ENCODE measurements at places on chromosomes 16 and 17.

DNA sequence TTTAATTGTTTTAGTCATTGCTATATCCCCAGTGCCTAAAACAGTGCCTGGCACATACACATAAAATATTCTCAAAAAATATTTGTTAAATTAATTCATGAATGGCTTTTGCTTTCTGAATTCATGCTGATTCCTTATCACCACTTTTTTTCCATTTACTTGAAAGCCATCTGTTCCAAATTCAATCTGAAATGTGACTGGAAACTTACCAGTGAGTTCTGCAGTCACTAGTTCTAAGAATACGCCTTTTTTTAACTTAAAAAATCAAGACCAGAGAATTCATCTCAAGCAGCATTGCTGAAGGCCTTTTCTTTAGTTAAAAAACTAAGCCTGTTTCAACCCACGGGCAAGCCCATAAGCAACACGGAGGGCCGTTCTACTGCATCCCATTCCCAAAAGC is 114.0 kb upstream of the ERCC4 start:
- DNase-seq: no peak

DNA sequence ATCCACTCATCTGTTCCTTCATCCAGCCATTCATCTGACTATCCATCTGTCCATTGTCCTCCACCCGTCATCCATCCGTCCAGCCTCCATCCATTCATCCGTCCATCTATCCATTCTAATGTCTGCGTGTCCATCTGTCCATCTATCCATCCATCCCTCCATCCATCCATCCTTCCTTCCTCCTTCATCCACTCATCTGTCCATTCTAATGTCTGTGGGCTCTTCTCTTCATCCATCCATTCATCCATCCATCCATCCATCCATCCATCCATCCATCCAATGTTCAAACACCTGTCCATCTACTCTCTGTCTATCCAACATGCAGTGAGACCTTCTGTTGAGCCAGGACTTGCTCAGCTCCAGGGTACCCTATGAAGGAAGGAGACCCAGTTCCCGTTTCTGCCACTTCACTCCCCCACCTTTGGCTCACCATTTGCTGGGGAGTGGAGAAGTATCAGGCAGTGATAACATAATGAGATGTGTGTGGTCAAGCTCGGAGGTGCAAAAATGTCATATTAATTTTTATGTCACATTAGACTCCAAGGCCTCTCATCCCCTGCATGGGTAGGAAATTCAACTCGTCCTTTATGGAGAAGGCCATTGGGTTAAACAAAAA is 36.5 kb upstream of the ADGRG1 start:
- no peak for DNase-seq

- DNase-seq: no peak
Measured at GRCh38 chr16:54331241-54332002, 44.8 kb upstream of the IRX3 start.

DNA sequence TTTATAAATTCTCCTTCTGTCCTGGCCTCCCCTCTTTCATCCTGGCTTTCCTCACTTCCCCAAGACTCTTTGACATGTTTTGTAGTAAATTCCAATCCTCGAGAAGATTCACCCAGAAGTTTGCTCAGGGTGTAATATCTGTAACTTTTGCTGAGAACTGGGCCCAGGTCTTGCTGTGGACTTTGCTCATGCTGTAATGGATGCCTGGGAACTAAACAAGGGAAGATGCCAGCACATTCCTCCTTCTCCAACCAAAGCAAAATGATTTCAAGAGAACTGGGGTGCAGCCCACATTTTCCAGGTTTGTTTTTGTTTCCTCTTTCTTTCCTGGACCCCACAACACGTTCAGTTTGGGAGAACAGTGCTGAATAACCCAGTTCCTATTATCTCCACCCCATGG is 6.6 kb upstream of the SALL1 start:
- no peak for DNase-seq

DNA sequence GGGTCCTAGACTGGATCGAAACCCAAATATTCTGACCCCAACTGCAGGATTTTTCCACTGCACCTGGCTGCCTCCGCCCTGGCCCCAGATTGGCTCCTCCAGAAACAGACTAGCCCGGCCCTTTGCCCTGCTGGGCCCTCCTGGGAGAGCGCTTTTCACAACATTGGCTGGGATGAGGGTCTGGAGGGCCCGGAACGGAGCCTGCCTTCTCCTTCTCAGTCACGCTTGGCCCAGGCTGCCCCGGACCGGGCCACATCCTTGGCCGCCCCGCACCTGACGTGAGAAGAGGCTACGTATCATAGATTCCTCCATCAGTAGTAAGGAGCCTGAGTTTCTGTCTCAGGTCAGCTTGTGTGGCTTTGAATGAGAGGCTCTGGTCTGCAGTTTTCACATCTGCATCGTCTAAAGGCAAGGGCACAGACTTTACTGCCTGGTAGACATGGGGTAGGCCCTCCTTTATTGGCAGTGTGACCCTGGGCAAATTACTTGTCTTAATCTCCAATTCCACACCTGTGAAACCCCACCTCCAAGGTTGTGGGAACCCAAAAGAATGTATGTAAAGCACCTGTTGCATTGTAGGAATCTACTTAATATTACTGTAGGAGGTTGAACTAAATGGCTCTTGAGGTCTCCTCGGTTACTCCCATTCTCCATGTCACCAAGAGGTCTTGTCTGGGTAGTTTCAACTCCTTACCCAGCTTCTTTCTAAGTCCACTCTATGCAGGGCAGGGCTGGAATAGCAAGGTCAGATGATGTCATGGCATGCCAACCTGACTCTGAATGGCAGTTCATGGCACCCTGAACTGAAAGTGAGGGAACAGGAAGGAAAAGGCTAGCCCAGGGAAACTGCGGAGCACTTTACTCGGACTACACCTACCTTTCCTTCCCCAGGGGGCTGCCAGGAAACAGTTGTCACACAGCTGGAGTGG is 661 bp downstream of the LRRC3C start:
- no peak for DNase-seq

- DNase-seq: no peak
Measured at GRCh38 chr16:87838643-87839541, 30.4 kb downstream of the SLC7A5 start.

DNA sequence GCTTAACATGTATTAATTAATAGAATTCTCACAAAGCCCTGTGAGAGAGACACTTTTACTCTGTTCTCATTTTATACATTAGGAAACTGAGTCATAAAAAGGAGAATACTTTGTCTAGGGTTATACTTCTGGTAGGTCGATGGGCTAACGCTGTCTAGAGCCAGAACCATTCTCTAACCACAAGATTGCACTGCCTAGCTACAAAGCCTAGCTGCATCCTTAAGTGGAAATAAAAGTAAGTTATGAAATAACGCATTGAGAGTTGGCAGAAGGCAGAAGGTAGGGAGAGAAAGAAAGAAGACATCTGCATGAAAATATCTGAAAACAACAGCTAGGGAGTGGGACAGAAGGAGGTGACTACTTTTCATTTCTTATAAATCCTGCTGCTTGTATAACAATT is 33.2 kb downstream of the IRX6 start:
- no peak for DNase-seq

DNA sequence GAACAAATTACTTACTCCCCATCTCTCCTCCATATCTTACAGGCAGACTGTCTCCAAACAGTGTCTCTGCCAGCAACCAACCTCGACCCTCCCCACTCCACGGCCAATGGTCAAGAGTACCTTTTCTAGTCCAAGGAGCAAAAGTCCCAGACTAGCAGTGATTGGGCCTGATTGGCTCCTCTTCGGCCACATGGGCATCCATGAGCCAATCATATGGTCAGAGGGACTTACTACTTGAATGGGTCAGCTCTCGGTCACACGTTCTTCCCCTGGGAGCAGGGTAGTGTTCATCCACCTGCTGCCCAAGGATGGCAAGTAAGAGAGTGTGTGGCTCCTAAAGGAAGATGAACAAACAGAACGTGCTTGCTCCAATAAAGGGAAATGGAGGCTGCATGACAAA is 84.6 kb downstream of the C16orf78 start:
- no peak for DNase-seq

DNA sequence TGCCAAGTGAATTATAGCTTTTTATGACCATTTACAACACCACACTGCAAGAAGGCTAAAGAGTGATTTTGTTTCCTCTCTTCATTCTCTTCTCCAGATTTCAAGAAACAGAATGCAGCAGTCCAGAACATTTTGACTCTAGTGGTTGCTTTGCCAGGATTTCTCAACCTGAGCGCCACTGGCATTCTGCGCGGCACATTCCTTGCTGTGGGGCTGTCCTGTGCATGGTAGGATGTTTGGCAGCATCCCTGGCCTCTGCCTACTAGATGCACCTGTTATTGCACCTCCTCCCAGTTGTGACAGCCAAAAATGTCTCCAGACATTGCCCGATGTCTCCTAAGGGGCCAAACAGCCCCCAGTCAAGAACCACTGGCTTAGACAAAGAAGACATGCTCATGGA is 25.7 kb upstream of the SLC39A11 start:
- DNase-seq: no peak

GRCh38 chr17:28579526-28579925 is 2.8 kb upstream of the ALDOC start:
- no peak for DNase-seq

DNA sequence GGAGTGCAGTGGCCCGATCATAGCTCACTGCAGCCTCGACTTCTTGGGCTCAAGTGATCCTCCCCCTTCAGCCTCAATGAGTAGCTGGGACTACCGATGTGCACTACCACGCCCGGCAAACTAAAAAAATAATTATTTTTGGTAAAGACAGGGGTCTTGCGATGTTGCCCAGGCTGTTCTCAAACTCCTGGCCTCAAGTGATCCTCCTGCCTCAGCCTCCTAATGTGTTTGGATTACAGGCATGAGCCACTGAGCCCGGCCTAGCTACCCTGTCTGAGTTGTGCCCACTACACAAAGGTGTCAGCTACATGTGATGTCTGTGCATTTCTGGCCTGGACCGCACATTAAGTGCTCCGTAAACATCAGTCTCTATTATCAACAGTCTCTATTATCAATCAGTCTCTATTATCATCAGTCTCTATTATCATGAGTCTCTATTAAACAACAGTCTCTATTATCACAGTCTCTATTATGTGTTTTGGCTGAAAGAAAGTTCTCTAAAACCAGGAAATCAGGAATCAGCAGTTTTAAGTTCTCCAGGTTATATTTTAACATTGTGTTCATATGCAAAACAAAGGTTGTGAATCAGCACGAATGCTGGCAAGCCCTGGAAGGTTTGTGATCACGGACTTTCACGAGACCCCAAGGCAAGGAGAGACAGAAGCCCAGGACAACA is 721 bp upstream of the WWOX start:
- no peak for DNase-seq

DNA sequence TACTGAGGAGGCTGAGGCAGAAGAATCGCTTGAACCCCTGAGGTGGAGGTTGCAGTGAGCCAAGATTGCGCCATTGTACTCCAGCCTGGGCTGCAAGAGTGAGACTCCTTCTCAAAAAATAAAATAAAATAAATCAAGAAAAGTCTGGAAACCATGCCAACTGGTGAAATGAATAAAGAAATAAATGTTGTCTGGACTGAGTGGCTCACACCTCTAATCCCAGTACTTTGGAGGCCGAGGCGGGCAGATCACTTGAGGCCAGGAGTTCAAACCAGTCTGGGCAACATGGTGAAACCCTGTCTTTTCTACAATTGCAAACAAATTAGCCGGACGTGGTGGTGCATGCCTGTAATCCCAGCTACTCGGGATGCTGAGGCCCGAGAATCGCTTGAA is 744 bp upstream of the LRRC37A3 start:
- DNase-seq: no peak

DNA sequence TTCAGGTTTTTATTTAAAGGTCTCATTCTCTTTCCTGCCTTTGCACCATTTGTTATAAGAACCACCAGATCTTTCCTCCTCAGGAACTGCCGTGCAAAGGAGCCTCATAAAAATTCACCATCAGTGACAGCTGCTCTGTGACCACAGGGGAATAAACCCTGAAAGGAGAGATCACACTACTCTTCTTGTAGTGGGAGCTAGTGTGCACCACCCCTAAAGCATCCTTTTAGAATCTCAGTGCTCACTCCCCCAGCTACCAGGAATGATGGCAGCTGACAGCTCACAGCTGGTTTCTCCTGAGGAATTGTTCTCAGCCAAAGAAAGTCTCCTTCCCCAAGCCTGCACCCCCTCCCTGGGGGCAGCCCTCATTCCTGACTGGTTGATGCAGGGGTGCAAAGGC is 18.7 kb downstream of the VAT1L start:
- no peak for DNase-seq

- no peak for DNase-seq
Measured at GRCh38 chr17:1475321-1475854, 17.1 kb downstream of the MYO1C start.

DNA sequence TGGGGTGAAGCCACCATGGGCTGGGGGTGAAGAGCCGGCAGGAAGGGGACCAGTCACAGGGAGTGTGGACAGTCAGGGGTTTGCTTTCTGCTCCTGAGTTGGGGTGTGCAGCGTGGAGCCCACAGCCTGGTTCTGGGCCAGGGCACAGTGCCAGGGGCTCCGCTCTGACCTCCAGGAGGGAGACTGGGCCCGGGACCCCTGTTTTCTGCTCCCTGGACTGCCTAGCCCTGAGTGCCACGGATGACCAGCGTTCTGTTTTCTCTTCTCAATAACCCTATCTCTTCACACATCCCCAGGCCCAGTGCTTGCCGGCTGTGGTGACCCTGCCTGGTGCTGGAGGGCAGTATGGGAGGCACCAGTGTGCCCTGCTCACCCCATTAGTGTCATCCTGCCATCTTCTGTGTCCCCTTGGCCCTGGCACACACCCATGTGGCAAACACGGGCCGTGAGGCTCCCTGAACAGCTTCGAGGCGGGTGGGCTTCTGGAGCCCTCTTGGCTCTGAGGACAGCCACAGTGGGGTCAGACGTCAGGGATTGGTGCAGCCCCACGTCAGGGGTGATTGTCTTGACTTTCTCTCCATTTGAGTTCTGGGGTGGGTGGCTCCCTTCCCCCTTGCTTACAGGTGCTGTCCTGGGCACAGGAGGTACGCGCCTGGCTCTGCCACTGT is 1.1 kb downstream of the CEMP1 start:
- no peak for DNase-seq

DNA sequence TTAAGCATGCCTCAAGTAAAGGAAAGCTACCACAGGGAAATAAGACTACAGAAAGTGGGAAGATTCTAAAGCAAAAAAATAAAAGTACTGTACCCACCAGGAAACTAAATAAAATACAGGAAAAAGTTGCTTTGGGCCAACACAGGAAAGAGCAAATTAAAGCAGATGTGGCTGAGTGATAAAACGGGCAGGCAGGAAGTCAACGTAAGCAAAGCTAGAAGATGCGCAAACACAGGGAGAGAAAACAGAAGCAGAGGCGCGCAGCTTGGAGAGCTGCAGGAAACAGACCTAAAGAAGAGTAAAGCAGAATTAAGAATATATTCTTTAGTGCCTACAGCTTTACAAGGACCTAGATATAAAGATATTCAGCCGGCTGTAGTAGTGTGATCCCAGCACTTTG is 21.7 kb downstream of the USP36 start:
- no peak for DNase-seq

Measured in stimulated activated CD4-positive, alpha-beta T cell treated with anti-CD3 and anti-CD28 coated beads, Interleukin-15, amount 100 ng/mL, for 1 hour (primary cell).